ENCODE measurements at places on chromosomes 4 and X.

GRCh38 chr4:40685300-40685699 is 55.6 kb upstream of the RBM47 start:
- DNase-seq: no peak

GRCh38 chr4:2301806-2302205 is 39.9 kb upstream of the MXD4 start:
- DNase-seq: no peak

- DNase-seq: no peak
Measured at GRCh38 chr4:16875487-16875886, 23.0 kb downstream of the LDB2 start.

DNA sequence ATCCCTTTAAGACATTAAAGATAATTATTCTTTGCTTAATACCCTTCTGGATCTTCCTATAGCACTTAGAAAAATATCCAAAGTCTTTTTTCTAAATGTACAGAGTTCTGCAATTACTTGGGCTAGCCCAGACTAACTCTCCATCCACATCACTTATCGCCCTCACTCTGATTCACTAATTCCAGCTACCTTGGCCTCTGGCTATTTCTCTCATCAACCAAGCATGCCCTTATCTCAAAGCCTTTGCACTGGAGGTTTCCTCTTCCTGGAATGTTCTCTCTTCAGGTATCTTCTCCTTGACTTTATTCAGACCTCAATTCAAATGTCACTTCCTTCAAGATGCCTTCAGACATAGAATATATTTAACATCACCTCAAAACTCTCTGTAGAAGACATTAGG is 345.1 kb upstream of the SMIM31 start:
- DNase-seq: no peak

GRCh38 chrX:2735270-2735669 is 16.6 kb upstream of the XG start:
- no peak for DNase-seq

GRCh38 chr4:55107054-55107453 is 18.3 kb downstream of the KDR start:
- DNase-seq: no peak

DNA sequence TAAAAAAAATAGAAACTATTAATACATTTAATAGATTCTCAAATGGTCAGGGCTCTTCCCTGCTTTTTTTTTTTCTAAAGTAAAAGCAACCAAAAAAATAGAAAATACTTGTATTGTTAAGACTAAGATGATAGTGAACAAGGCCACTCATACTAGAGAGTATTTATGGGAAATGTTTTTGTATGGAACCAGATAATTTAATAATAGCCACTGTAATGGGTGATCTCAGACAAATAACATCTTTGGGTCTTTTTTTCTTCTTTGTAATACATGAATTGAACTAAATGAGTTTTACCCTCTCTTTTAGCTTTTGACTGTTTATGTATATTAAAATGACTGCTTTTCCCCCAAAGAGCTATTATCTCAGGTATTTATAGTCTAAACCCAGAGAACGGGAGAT is 92.1 kb upstream of the ELOVL6 start:
- no peak for DNase-seq

- DNase-seq: no peak
Measured at GRCh38 chr4:7134737-7135388, 57.5 kb upstream of the SORCS2 start.

DNA sequence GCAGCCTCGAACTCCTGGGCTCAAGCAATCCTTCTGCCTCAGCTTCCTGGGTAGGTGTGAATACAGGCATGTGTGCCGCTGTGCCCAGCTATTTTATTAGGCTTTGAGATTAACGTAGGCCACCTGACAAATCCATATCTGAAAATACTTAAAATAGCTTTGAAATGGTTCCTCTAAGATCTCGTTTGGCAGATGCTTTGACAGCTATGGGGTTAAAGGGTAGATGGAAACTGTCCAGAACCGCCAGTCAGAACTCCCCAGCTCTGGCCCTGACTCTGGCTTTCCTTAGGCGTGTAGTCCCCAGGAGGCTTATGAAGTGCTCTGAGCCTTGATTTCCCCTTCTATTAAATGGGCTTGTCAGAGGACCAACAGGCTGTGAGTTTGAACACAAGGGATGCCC is 32.8 kb upstream of the STIM2 start:
- DNase-seq: no peak

DNA sequence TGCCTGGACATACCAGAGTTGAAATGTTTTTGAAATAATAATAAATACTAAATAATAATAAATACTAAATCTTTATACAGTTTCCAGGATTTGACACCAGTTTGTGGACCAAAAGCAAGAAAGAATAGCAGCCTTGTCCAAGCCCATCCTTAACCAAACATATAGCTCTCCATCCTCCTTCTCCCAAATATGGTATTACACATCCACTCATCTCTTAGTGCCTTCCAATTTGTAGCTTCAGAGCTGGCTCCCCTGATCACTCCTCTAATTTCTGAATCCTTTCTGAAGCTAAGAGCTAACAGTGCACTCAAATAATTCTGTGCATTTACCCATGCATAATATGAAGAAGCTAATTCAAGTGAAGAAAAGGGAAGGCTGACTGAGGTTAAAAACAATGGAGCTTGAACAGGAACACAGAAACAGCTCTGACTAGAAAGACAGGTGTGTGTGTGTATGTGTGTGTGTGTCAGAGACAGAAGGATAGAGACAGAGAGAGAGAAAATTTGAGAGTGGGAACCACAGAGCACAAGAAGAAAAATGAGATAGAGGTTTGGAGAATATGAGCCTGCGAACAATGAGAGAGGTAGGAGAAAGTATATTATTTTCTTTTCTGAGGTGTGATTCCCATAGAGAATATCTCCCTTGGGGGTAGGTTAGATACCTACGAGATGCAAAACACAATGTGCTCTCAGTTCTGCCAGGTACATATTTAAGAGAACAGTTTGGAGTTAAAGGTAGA is 123.5 kb downstream of the CAMK2D start:
- no peak for DNase-seq

DNA sequence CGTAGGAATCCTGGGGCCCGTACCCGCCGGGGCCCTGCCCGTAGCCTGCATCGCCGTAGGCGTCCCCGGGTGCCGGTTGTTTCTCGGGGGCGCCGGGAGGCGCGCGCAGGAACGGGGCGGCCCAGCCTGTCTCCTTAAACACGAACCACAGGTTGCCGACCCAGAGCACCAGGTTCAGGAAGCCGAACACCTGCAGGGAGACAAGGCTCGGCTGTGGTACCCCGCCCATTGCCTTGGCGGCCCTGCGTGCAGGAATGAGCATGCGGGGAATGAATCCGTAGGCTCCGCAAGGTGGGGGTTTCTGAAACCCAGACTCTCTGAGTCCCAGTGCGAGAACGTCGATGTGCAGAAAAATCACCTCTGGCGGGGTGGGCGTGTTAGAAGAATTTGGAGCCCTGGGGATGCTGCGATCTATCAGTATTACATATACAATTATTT is 5.4 kb upstream of the PRICKLE3 start:
- DNase-seq: peak; percentile 38

DNA sequence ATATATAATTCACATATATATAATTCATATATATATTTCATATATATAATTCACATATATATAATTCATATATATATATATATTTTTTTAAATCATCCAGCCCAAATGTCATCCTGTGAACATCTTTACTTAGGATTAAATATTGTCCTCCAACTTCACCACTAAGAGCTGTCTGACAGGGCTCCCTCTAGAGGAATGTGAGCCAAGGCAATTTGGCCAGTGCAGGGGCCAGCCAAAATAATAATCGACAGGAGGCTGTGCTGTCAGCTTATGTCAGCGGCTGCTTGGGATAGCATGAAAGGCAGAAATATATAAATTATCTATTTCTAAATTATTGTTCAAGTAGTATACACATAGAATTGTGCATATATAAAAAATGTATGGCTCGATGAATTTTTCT is 29.5 kb downstream of the EGFL6 start:
- DNase-seq: no peak

DNA sequence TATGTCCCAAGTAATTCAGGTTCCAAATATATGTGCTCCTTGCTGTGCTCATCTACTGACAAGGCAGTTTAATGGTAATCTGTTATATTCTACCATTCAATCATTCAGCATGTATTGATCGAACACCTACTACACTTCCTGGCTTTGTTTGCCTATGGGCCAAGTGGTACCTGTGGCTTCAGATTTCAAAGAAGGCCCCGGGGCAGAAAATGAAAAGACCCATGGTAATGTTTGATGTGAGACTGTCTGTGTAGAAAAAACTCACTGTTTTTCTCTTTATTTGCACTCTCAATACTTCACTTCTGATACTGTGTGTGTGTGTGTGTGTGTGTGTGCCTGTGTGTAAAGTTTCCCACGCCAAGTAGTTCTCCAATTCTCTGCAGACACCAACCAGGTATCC is 61.0 kb upstream of the FRAS1 start:
- no peak for DNase-seq

GRCh38 chrX:138648568-138648967 is 62.9 kb downstream of the FGF13 start:
- DNase-seq: no peak

- DNase-seq: no peak
Measured at GRCh38 chr4:15327311-15328298, 100.2 kb upstream of the C1QTNF7 start.

- no peak for DNase-seq
Measured at GRCh38 chr4:20444599-20445337, 193.1 kb downstream of the SLIT2 start.

- peak; percentile 49 for DNase-seq
Measured at GRCh38 chr4:140156529-140157171, 2.7 kb upstream of the MAML3 start.

GRCh38 chr4:85391071-85391470 is 83.9 kb upstream of the ARHGAP24 start:
- DNase-seq: no peak

DNA sequence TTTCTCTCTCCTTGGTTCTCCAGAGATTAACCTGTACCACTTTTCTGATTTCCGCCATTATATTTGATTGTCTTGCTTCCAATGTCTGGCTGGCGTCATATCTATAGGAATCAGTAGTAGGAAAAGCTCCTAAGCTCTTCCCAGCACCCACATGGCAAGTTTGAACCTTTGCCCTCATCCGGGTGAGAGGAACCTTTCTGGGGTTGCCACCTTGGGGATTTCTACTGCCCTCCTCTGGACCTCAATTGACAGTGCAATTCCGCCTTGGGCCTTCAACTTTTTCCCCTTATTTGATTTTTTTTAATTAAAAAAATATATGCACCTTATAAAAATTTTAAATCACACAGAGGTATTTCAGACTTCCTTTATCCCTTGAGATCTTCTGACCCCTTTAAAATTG is 2.0 kb upstream of the CXorf66 start:
- no peak for DNase-seq

DNA sequence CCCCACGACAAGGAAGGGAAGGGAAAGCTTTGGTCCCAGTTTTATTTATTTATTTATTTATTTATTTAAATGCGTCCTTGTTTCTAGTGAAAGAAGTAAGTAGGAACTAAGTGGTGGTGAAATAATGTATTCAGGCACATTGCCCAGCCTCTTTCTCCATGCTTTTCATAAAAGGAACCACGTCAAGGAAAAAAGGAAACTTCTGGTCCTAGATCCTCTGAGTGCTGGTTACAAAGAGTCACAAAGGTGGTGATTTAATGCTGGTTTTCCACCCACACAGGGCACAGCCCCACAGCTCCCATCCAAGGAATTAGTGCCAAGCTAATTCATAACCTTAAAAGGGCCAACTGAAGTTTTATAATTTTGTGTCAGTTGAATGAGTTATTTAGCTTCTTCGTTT is 206.6 kb upstream of the GYPA start:
- DNase-seq: no peak

DNA sequence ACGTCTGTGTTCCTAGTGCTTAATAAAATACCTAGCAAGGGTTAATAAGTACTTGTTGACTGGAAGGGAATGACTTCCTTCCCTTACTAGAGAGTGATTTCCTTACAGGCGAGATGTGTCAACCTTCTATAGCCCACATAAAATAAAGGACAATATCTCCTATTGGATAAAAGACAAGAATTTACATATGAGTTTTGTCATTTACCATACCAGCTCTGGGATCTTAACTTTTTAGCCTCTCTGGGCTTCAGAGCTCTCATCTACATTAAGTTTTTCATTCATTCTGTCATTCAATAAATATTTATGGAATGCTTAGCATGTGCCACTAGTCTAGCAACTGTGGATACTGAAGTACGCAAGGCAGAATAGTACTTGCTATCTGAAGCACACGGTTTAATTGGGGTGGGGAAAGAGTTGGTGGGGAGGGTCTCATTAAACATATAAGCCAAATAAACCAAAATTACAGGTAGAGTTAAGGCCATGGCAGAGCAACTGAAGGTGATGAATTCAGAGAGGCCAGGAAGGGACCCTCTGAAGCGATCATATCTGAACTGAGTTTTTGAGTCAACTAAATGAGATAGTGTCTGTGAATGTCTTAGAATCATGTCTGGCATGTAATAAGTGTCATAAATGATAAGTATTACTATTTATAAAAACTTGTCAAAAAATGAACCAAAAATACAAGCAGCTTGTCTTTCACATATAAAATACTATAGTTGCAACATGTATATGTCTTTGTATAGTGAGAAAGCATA is 91.6 kb upstream of the BMP2K start:
- no peak for DNase-seq

- no peak for DNase-seq
Measured at GRCh38 chr4:155956461-155956860, 2.8 kb upstream of the CTSO start.

DNA sequence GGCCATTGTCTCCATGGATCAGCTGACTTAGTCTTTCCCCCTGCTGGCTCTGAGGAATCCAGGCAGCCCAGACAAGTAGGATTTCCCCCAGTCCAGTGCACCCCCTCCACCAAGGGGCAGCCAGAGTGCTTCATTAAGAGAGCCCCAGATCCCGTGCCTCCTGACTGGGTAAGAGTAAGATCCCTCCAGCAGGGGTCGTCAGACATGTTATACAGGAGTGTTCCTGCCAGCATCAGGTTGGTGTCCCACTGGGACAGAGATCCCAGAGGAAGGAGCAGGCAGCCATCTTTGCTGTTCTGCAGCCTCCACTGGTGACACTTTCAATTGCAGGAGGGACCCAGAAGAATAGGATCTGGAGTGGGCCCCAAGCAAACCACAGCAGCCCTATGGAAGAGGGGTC is 29.0 kb upstream of the INPP4B start:
- DNase-seq: no peak

DNA sequence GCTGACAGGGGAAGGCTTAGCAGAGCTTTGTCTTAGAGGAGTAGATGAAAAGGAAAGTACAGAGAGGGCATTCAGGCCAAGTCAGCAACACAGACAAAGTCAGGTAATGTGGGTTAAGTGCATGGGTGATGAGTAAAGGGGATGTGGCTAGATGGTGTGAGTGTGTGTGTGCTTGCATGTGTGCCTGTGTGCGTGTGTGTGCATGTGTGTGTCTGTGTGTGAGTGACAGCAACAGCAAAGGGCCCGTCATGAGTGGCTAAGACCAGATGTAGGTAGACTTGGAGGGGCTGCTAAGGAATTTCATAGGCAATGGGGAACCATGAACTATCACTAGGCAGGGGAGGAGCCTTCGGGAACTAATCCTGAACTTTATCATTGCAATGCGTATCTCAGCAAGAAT is 2.2 kb upstream of the GPR78 start:
- no peak for DNase-seq

DNA sequence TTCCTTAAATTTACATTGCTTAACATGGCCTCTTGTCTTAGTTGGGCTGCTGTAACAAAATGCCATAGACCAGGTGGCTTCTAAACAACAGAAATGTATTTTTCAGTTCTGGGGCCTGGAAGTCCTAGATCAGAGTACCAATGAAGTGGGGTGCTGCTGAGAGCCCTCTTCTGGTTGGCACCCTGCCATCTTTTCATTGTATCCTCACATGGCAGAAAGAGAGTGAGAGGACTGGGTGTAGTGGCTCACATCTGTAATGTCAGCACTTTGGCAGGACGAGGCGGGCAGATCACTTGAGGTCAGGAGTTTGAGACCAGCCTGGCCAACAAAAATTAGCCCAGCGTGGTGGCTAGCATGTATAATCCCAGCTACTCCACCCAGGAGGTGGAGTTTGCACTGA is 12.0 kb upstream of the KLB start:
- no peak for DNase-seq
